ENCODE measurements at places on chromosomes 2 and 18.

GRCh38 chr18:44803019-44803650, 122.4 kb downstream of the SETBP1 start:
- DNase-seq: no peak

DNA sequence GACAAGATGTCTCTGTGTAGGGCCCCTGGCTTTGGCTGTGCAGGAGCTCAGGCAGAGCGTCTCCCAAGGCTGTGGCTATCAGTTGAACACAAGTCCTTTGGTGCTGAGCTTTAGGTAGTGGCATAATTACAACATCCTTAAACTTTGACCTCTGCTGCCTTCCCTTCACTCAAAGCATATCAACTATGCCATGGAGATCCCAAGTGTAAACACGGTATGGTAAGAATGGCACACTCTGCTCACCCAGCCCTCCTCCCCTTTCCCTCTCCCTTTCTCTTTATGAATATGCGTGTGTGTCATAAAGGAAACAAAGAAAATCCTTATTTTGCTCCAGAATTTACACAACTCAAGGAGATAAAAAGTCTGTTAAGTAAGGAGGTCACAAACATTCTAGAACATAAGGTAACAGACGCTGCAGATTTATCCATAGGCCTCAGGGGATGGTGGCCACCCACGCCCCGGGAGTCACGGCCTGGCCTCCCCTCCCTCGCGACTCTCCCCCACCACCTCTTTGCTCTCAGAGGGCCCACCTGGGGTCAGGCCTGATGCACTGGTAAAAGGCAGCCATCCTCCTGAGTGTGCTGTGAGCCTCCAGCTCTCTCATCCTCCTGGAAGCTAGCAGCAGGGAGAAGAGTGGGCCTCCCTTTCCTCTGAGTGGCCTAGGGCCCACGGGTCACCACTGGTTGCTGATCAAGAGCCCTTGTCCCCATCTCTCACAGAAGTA, 67.3 kb downstream of the CRACDL start:
- DNase-seq: no peak

GRCh38 chr2:24926602-24927252, 6.7 kb upstream of the ADCY3 start:
- DNase-seq: no peak

DNA sequence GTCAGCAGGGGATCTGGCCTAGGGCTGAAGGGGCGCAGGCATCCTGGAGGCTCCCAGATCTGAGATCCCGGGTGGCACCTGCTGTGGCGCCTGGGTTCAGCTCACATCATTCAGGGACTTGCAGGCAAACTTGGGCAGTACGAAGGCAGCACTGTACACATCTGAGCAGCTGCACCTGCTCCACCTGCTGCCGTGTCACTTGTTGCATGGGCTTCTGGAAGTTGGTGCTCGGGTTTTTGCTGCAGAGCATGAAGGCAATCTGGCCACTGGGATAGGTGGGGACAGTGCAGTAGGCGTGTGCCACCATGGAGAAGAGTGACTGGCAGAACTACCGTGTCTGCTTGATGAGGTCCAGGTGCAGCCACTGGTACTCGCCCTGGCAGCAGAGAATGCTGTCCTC, 48.6 kb downstream of the UGGT1 start:
- no peak for DNase-seq

DNA sequence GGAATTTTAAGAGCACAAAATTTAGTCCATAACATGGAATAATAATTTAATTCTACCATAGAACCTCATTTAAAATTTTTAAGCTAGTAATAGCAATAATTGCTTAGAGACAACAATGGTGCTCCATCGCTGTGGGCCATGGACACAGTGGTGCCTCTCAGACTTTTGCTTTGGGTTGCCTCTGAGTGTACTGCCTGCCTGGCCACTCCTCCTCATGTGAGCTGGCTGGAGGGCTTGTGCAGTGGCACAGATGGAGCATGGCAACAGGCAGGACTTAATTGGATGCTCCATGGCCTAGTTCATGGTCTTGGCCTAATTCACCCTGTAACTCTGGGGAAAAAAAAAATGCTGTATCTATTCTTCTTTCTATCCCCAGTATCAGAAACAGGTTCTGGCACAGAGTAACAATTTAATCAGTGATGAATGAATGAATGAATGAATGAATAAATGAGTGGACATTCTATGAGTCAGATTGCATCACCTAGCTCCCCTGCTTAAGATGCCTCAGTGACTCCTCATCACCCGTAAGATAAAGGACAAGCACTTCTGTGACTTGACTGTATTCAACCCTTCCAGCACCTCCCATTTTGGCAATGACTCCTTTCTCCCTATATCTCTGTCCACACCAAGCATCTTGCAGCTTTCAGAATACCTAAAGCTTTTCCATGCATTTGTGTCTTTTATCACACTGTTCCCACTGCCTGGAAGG, 211.8 kb upstream of the SLC14A2 start:
- no peak for DNase-seq
